ENCODE measurements at places on chromosomes 1 and 21. TPM values are rescaled to one million over a fixed set of nuclear protein-coding genes. Genes with fewer than 3 reads are reported as not detected.

- no peak for DNase-seq
Measured at GRCh38 chr1:71303617-71304041, 222.8 kb upstream of the ZRANB2 start.

- no peak for DNase-seq
Measured at GRCh38 chr1:167805041-167805556, 83.3 kb downstream of the MPZL1 start.

DNA sequence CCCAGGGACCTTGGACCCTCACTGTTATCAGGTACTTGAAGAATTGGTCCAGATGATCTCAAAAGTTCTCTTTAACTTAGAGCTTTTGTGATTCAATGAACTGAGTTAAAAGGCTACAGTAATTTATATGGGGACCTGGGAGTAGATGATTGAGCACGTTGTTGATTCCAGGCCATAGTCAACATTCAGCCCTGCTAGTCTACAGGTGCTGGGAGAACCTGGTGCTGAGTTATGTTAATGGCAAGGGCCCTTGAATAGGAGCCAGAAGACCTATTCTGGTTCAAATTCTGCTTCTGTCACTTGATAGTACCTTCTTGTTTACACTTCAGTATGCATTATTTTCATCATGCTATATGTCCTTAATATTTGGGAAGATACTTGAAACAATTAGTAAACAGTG, 11.2 kb downstream of the DYRK3 start:
- DNase-seq: no peak

DNA sequence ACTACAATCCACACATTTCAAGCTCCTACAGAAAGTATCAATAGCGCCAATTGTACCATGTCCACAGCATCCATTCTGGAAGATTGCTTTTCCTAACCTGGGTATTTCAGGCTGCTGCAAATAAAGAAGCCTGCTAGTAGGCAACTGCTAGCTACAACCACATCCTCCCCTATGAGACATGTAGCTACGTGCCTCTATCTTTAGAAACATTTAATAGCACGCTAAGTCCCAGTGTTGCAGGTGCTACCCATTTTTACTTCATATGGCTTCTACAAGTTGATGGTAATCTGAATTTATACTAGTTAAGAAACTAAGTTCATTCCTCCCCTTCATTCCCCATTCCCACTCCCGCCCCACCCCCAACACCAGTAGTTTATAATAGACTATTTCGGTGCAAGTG, 7.4 kb upstream of the AMPD1 start:
- no peak for DNase-seq

- no peak for DNase-seq
Measured at GRCh38 chr21:41483415-41483814, 24.5 kb downstream of the TMPRSS2 start.

DNA sequence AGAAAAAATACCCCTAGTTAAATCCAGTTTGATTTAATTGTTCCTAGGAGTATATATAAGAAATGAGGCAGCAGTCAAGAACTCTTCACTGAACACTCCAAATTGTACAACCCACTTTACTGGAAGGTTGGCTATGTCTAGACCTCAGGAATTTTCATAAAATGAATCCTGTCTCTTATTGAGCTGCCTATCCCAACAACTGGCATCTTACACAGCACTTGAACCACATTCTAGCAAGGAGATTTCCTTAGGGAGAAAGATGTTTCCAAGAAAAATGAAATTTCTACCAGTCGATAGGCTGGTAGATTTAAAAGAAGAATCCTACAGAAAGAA, 16.3 kb downstream of the RNF19B start:
- no peak for DNase-seq

DNA sequence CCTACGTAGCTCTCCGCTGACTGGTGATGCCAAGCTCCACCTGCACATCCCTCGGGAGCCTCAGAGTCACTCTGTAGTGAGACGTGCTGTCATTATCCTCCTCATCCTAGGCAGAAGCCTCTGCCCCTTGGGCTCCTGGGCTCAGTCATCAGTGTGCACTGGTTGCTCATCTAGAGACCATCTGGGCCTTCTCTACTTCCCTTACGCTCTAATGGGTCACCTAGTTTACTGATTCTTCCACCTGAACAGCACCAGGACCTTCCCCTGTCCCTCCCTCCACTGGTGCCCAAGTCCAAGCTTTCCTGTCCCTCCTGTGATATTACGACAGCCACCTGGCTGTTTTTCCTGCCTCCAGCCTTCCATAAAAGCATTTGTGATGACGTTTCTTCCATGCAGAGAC, 136.1 kb upstream of the ERRFI1 start:
- DNase-seq: no peak

- no peak for DNase-seq
Measured at GRCh38 chr21:34195335-34195734, 122.0 kb downstream of the MRPS6 start.

GRCh38 chr1:183135336-183135735, 50.7 kb upstream of the LAMC2 start:
- DNase-seq: no peak

GRCh38 chr1:202501281-202501680, 152.8 kb downstream of the PPP1R12B start:
- DNase-seq: peak; percentile 20

- peak; percentile 45 for DNase-seq
Measured at GRCh38 chr21:32861866-32862265, 90.3 kb upstream of the PAXBP1 start.

DNA sequence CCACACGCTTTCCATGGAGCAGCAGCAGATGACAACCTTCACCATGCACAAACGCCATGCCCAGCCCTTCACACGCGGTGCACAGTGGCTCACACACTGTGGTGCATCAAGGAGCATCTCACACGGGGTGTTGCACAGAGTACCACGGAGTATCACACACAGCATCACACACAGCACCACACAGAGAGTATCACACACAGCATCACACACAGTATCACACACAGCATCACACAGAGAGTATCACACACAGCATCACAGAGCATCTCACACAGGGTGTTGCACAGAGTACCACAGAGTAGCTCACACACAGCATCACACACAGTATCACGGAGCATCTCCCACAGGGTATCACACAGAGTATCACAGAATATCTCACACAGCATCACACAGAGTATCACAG, 122.2 kb upstream of the RAB4A start:
- DNase-seq: no peak

DNA sequence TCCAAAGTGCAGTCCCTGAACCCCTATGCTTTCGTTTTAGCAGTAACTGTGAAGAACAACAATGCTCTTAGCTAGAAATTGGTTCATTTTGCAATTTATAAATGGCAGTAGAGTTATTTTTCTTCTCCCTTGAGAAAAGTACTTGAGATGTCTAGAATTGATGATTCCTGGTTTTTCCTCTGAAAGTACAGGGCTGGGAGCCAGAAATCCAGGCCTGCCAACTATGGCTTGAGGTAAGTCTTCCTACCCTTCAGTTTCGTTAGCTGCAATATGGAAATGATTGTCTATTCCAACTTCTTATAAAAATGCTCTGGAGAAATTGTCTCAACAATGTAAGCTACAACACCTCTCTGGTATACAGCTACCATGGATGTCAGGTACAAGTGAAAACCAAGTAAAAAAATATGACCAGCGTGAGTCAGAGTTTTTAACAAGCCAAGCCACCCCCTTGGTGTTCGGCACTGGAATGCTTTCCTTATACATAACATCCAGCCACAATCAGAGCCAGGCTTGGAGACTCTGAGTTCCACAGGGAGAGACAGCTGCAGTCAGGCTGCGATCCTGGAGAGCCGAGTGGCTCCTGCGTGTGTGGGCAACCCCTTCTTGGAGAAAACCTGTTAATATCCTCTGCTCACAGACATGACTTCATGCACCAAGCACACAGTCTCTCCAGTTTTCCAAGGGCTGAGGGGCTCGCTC, 22.0 kb downstream of the TSPAN2 start:
- DNase-seq: no peak

DNA sequence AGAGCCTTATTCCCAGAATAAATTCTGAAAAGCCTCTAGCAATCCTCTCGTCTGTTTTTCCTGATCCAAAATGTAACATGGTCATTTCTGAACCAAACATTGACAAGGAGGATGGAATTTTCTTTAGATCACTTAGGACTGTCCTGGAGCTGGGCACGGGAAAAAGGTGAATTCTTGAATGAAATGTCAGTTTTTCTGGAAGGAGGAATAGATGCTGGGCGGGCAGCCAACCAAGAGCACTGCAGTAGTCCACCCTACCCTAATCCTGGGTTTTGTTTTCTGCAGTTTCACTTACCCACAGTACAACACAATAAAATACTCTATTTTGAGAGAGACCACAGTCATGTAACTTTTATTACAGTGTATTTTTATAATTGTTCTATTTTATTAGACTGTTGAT, 20.9 kb downstream of the RIT1 start:
- DNase-seq: no peak

- no peak for DNase-seq
Measured at GRCh38 chr1:203913073-203913521, 51.7 kb downstream of the SNRPE start.

GRCh38 chr21:45544449-45545235, 2.4 kb upstream of the SLC19A1 start:
- DNase-seq: no peak

DNA sequence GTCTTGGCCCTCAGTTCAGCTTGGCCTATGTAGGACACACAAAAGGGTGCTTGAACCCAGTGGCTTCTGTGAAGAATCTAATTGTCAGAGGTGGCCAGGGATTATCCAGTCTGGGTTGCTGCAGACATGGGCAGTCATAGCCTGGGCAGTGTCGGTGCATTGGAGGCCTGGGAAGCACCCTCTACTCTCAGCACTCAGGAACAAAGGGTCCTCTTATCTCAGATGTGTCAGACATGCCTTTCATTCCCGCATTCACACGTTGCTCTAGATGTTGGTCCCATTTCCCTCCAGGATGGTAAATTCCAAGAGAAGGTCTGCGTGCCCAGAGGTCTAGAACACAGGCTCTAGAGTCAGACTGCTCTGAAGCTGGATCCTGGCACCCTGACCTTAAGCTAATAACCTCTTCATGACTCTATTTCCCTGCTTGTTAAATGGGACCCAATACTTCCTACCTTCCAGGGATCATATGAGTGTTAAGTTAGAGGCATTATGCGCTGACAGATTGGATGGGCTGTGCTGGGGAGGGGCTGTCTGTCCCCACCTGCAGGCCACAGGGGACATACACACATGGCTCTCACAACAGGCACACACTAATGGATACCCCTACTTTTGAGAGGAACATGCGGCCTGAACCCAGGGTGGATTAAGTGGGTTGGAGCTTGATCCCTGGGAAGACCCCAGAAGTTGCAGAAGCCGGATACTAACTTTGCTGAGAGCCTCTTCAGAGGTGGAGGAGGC, 16.5 kb upstream of the EDN2 start:
- no peak for DNase-seq

GRCh38 chr1:101854271-101854670, 142.5 kb downstream of the OLFM3 start:
- DNase-seq: no peak

DNA sequence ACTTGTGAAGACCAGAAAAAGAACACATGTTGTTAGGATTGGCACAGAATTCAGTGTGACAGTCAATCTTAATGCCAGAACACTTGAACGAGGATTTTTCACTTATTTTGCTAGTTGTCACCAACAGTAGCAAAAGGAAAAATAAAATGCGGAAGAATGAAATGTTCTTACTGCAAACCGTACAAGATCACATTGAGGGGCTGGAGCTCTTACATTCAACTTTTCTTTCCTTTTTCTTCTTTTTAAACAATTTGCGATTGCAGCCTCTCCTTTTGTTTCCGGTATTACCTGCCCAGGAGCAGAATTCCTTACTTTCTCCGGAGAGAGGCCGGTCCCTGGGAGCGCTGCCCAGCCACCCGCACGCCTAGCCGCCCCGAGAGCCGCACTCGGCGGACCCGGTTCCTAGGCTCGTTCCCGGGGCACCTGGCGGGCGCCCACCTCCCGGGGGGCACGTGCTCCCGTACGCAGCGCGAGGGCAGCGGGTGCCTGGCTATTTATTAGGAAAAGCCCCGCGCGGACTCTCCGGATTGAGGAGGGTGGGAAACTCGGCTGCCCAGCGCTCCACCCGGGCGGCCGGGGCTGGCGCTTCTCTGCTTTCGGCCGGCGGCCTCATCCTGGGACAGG, 1.2 kb upstream of the CAMTA1 start:
- no peak for DNase-seq

DNA sequence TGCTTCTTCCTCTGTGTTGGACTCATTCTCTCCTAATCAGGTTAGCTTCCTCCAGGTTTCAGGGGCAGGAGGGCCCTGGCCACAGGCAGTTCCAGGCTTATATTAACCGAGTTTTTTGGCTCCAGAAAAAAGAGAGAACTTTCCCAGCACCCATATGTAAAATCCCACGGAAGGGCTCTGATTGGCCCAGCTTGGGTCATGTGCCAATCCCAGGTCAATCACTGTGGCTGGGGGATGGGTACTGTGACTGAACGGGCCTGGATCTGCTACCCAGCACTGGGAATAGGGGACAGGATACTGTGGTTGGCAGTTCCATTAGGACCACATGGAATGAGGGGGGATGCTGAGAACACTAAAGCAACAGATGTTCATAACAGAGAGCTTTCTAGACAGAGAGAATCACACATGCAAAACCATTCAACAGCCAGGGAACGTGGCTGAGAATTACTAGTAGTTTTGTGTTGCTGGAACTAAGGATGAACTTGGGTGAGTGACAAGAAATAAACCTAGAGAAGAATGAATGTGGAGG, 51.1 kb upstream of the NEK2 start:
- DNase-seq: no peak

GRCh38 chr1:156711011-156711817, 5.8 kb upstream of the CRABP2 start:
- DNase-seq: no peak

GRCh38 chr1:187157115-187157514, 328.4 kb downstream of the PLA2G4A start:
- DNase-seq: no peak

DNA sequence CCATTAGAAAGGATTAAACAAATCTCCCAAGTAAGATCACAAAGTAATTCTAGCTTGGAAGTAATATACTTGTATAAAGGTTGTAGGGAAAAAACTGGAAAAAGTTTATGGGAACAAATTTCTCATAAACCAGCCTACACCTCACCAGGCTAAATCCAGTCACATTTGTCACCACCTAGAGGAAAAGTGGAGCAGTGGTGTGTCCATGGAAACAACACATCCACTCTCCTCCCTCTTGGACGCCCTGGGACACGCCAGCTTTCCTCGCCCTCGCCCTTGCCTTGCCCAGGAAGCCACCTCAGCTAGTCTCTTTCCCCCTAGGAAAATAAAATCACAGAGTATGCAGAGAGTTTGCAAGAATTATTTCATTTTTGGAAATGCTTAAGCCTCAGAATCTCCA, 2.2 kb downstream of the PALMD start:
- no peak for DNase-seq

Gene C4BPA
- polyA plus RNA-seq: 0.88 TPM

Gene MRPS6
- polyA plus RNA-seq: 96.8 TPM

Gene PTAFR
- 2.5 TPM for polyA plus RNA-seq

Gene HIVEP3
- polyA plus RNA-seq: 6.3 TPM

Gene RAB25
- 66.5 TPM for polyA plus RNA-seq

Gene FCN3
- 17.4 TPM for polyA plus RNA-seq

Gene PCSK9
- polyA plus RNA-seq: 0.85 TPM

Gene TEX38
- polyA plus RNA-seq: 0.86 TPM

All from right lung (tissue), 10 donors.